ENCODE measurements at places on chromosomes 5 and 9. TPM values are rescaled to one million over a fixed set of nuclear protein-coding genes. Genes with fewer than 3 reads are reported as not detected.

The SLC36A3 gene
- total RNA-seq: not detected

- no peaks in the 10 kb centered on the region for H3K4me1 ChIP-seq
- H3K27ac ChIP-seq: no peak overlapping the region
- H3K36me3 ChIP-seq: no peaks in the 10 kb centered on the region
- H3K4me3 ChIP-seq: no peak overlapping the region
- DNase-seq: no peak
Observed at GRCh38 chr9:138098116-138098907, 220.7 kb downstream of the CACNA1B start.

The BAAT gene
- not detected for total RNA-seq

- no peak for DNase-seq
- no peak overlapping the region for H3K27ac ChIP-seq
- H3K4me1 ChIP-seq: no peaks in the 10 kb centered on the region
- no peaks in the 10 kb centered on the region for H3K27me3 ChIP-seq
- H3K36me3 ChIP-seq: peaks cover 3% of the 10 kb centered on the region
- no peak overlapping the region for H3K4me3 ChIP-seq
Observed at GRCh38 chr9:104861397-104861796, 66.6 kb downstream of the ABCA1 start.

The LCN15 gene
- not detected for total RNA-seq

DNA sequence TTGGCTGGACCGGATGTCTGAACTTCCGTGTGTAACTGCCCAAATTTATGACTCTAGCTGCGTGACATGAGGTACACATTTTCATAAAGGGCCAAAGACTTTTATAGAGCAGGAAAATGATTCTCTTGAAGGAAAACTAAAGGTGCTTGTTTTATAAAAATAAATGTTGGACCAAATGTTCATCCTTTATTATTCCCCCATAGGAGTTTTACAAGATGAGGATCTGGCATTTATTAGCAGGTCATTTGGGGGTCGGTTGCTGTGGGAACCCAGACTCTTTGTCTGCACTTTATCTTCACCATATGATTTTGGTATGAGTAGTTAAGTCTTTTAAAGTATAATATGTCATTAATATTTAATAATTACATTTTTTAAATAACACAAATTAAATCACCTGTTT, 571.2 kb downstream of the EFNA5 start:
- no peak overlapping the region for H3K4me3 ChIP-seq
- no peaks in the 10 kb centered on the region for H3K4me1 ChIP-seq
- no peak overlapping the region for H3K27ac ChIP-seq
- H3K27me3 ChIP-seq: no peaks in the 10 kb centered on the region
- no peak for DNase-seq

- no peaks in the 10 kb centered on the region for H3K27me3 ChIP-seq
- peaks cover 2% of the 10 kb centered on the region for H3K36me3 ChIP-seq
- H3K27ac ChIP-seq: no peak overlapping the region
- H3K4me1 ChIP-seq: no peaks in the 10 kb centered on the region
- no peak for DNase-seq
Observed at GRCh38 chr5:43627028-43627427, 24.0 kb downstream of the NNT start.

DNA sequence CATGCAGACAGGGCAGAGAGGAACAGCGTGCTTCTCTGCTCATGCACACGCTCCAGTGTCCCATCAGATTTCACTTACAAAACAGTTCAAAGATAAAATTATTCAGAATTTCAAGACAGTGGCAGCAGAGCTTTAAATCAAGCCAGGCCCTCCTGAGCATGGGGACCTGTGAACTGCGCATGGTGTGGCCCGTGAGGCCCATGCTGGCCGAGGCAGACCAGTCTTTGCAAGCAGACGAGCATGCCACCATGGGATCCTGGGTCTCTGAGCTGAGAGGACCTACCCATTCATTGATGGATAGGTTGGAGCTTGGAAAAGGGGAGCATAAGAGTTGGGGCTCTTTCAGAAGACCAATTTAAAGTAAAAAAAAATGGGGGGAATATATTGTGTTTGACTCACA, 35.0 kb upstream of the SAP30L start:
- no peak overlapping the region for H3K27ac ChIP-seq
- no peaks in the 10 kb centered on the region for H3K4me1 ChIP-seq
- H3K27me3 ChIP-seq: no peaks in the 10 kb centered on the region

GRCh38 chr5:86879086-86879485, 261.3 kb downstream of the COX7C start:
- no peak for DNase-seq
- no peaks in the 10 kb centered on the region for H3K27me3 ChIP-seq
- H3K4me1 ChIP-seq: no peaks in the 10 kb centered on the region
- no peak overlapping the region for H3K27ac ChIP-seq

GRCh38 chr5:151448038-151448985, 909 bp downstream of the SLC36A1 start:
- H3K4me1 ChIP-seq: peaks cover 12% of the 10 kb centered on the region
- H3K36me3 ChIP-seq: peaks cover 3% of the 10 kb centered on the region
- H3K4me3 ChIP-seq: peak overlapping the region; percentile 88
- no peak for DNase-seq

Measured in T-cell (primary cell).